CD4-positive, alpha-beta T cell treated with Interleukin-1 beta for 1 hour (primary cell): ENCODE measurements at places on chromosomes 6 and 20.

DNA sequence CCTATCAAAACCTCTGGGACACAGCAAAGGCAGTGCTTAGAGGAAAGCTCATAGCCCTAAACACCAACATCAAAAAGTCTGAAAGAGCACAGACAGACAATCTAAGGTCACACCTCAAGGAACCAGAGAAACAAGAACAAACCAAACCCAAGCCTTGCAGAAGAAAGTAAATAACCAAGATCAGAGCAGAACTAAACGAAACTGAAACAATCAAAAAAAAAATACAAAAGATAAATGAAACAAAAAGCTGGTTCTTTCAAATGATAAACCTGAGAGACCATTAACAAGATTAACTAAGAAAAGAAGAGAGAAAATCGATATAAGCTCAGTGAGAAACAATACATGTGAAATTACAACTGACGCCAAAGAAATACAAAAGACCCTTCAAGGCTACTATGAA is 34.8 kb upstream of the RUNX2 start:
- no peak for DNase-seq

- DNase-seq = no peak
Measured at GRCh38 chr20:24364482-24364881, 104.9 kb upstream of the SYNDIG1 start.

- no peak for DNase-seq
Measured at GRCh38 chr6:84348801-84349200, 121.4 kb upstream of the CEP162 start.

GRCh38 chr6:132663661-132664060 is 4.7 kb upstream of the TAAR1 start:
- no peak for DNase-seq

DNA sequence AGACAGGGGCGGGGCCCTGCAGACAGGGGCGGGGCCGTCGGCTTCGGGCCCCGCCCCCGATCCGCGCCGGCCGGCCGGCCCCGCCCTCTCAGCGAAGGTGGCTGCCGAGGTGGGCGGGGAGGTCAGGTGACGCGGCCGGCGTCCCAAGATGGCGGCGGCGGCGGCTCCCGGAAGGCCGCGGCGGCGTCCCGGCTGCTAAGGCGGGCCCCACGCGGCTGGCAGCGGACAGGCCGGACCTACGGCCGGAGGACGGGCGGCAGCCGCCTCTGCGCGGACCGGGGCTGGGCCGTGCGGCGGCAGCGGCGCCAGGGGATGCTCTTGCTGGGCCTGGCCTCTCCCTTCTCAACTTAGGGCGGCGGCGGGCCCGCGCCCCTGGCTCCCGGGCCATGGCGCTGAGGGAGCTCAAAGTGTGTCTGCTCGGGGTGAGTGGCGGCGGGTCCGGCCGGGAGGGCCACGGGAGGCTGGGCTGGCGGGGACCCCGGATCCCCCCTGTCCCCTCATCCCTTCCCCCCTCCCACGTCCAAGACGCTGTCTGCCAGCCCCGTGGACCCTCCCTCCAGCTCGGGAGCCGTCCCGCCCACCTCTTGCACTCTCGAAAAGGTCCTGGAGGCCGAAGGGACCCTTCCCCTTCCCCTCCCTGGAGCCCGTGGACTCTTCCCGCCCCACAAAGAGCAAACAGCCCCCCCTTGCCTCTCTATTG is at the start of gene RAB22A:
RAB22A (plus strand) TSS at position 125 of the 700 bp plus-strand sequence; CDS start at position 387, 262 bp downstream.
- DNase-seq = peak; percentile 84

GRCh38 chr6:93235775-93236174 is 183.6 kb downstream of the EPHA7 start:
- no peak for DNase-seq

GRCh38 chr20:38725931-38726803 is 1.9 kb downstream of the SLC32A1 start:
- peak; percentile 43 for DNase-seq

DNA sequence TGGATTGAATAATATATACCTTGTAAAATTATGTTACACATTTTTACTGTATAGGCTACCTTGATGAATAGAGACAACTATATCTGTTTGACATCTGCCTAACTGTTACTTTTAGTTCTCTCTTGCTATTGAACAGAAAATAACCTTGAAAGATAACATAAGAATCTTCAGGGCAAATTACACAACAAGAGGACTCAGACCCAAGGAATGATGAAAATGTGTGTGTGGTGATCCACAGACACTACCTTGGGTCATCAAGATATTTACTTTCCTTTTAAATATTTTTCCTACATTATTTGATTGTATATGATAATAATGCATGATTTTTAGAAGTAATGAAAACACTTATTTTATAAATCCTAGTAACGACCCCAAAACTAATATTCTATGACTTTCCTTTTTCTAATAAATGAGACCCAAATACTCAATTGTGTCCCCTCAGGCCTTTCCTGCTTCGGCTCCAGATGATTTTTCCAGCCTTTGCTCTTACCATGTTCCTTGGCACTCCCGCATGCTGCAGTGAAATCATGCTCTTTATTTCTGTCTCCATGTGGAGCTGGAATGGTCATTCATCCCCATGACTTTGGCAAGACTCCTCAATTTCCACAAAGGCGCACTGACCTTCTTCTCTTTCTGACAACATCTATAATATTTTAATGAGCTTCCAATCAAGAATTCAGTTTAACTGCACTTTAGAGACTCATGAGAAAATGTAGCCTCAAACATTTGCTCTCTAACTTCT is 187.6 kb downstream of the EPM2A start:
- no peak for DNase-seq

GRCh38 chr6:8492536-8493133 is 57.3 kb upstream of the SLC35B3 start:
- DNase-seq = no peak

DNA sequence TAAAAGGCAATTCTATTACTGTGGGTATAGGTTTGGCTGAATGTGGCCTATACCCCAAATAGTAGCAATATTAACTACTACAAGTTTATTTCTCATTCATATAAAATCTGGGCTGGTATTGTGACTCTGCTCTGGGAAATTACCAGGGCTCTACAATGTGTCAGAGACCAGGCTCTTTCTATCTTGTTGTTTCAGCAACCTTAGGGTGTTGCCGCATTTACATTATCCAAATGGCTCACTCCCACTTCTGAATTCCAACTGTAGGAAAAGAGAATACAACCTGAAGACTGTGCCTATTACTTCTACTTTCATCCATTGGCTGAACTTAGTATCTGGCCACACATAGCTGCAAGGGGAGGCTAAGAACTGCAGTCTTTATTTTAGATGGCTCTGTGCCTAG is 106.7 kb upstream of the CENPW start:
- no peak for DNase-seq

DNA sequence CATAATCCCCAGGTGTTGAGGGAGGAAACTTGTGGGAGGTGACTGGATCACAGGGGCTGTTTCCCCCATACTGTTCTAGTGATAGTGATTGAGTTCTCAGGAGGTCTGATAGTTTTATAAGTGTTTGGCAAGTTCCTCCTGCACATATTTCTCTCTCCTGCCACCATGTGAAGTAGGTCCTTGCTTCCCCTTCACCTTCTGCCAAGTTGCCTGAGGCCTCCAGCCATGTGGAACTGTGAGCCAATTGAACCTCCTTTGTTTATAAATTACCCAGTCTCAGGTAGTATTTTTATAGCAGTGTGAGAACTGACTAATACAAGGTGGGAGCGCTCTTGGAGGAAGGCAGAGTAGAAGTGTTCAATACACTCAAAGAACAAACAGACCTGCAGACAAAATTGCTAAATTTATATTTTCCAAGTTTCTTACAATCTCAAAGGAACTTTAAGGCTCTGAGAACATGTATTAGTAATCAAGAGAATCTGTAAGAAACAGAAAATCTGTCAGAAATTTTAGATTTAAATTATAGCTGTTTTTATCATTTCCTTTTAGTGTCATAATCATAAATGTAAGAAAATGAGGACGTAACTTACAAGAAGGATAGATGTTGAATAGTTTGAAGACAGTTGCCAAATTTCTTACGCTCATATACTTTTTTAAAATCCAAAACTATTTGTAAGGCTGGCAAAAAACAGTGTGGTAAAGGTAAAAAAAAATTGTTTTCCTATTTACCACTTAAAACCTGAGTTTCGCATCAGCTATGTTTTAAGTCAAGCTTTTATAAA is 77.7 kb downstream of the ASCC3 start:
- DNase-seq = no peak

DNA sequence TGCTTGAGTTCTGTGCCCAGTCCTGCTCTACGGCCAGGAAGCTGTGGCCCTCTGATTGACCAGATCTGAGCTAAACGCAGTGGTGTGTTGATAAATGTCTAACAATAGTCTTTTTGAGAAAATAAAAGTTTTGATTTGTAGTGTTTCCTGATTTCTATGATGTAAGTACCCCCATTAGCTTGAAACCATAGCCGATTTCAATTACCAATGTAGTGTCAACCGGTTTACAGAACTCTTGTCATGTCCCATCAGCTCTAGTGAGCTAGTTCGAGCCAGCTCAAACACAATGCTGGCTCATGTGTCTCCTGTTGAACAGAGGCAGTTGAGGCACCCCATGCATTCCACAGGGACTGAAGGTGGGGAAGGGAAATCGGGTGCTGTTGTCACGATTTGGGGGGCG is 56.7 kb upstream of the ZMYND8 start:
- DNase-seq = no peak
